ENCODE measurements at places on chromosomes 13 and 19.

- no peak for DNase-seq
These were observed 66.3 kb downstream of the RASA3 start for GRCh38 chr13:114065926-114066774.

DNA sequence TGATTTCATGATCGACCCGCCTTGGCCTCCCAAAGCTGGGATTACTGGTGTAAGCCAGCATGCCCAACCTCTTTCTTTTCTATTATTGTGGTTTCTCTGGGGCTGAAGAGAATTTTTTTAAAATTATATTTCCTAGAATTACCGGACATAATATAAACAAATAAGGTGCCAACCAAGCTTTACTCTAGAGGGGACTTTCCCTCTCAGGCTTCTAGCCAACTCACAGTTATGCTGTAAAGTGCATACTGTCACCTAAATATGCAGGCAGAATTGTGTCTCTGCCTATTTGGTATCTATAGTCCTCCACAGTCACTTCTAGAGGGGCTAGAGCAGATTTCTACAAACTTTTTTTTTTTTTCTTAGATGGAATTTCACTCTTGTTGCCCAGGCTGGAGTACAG lies 41.6 kb upstream of the ZNF681 start:
- DNase-seq: no peak

DNA sequence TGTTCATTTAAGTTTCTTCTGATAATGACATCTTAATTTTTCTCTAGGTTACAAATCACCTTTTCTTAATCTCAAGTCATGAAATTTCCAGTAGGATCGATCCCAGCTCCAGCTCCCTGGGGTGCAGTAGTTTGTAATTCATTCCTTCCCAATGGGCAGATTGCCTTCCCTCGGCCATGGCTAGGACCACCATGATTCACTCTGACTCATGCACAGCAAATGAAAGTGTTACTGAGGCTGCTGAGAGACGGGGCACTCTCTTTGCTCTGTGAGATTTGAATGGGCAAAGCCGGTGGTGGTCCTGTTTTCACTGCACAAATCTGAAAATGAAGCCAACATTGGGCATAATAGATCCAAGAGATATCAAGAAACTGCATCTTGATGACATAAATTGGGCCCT lies 202.8 kb upstream of the IRS2 start:
- no peak for DNase-seq

GRCh38 chr13:111312944-111313590 lies 7.4 kb upstream of the TEX29 start:
- DNase-seq: no peak

DNA sequence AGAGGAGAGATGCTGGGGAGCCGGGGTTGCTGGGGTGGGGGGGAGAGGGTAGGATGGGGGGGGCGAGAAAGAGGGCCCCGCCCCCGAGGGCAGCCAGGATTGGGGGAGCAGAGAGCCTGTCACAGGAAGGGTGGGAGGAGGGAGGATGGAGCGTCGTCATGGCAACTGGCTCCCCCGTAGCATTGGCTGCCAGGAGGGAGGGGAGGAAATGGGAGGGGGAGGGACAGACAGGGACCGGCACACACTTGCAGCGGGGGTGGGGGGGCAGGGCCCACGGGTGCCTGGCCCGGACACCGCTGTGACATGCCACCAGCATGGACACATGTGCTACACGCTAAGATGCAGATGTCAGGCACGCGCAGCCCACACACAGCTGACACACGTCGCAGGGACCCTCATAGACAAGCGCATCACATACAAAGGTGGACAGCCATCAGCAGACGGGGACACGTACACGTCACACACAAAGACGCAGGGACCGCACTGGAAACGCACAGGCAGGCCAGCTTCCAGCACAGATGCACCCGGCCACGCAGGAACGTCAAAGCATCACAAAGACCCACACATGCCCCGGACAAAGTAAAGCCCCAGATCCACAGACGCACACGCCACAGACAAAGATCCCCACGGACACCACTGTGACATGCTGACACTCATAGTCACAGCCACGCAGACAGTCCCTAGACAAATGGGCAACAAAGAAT lies at the start of gene LMTK3:
Gene LMTK3, minus strand, starts transcription at position 36 of the 704 bp plus-strand sequence. CDS start 259 bp downstream, outside the sequence.
- DNase-seq: no peak

- DNase-seq: no peak
These were observed 965.2 kb downstream of the PCDH9 start for GRCh38 chr13:66264971-66265370.

DNA sequence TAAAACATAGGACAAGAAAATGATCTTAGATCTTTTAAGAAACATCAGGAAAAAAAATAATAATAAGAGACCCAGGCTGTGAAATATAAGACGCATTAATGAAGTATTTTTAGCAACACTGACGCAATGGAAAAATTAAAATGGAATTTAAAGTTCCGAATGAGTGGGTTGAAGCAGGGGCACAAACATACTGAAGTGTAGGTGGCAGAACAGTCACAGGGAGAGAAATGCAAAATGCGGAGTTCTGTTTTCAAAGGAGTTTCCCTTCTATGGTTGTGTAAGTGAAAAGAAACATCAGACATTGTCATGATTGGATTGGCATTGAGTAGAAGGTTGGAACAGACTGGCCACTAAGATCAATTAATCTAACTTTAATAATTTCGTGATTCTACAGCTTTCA lies 159.8 kb downstream of the CYSLTR2 start:
- DNase-seq: no peak

GRCh38 chr13:44163108-44163507 lies 210.5 kb upstream of the SERP2 start:
- DNase-seq: no peak
